ENCODE measurements at places on chromosomes 7 and 10.

GRCh38 chr10:74738985-74739567 lies 87.3 kb upstream of the KAT6B start:
- no peak for DNase-seq

GRCh38 chr7:100753750-100754149 lies 20.4 kb downstream of the ZAN start:
- DNase-seq, result no peak

- DNase-seq, result no peak
Observed at GRCh38 chr10:43287056-43288007, 20.5 kb upstream of the RASGEF1A start.

- DNase-seq, result no peak
Observed at GRCh38 chr7:118511146-118511545, 286.6 kb downstream of the ANKRD7 start.
